ENCODE measurements at places on chromosomes 4 and X.

- no peak for DNase-seq
Measured at GRCh38 chrX:130916636-130917422, 13.8 kb upstream of the ENOX2 start.

- no peak for DNase-seq
Measured at GRCh38 chr4:133000012-133000411, 149.1 kb upstream of the PCDH10 start.

GRCh38 chr4:184850431-184851199 lies 24.8 kb upstream of the ACSL1 start:
- no peak for DNase-seq

DNA sequence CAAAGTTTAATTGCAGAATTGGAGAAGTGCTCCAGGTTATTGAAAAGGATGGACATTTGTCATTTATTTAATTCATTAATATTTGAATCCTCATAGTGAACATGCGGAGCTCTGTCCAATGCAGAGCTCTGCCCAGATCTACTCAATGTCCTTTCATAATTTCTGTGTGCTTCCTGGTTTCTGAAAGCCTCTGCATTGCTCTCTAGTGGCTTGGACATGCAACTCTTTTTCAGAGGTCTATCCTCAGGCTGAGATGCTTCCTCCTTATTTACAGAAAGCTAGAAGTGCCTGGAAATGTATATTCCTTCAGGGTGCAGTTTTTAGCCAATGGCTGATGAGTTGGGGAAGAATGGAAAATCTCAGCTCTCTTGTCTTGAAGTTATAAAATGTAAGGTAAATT lies 786.1 kb upstream of the AADAT start:
- no peak for DNase-seq

DNA sequence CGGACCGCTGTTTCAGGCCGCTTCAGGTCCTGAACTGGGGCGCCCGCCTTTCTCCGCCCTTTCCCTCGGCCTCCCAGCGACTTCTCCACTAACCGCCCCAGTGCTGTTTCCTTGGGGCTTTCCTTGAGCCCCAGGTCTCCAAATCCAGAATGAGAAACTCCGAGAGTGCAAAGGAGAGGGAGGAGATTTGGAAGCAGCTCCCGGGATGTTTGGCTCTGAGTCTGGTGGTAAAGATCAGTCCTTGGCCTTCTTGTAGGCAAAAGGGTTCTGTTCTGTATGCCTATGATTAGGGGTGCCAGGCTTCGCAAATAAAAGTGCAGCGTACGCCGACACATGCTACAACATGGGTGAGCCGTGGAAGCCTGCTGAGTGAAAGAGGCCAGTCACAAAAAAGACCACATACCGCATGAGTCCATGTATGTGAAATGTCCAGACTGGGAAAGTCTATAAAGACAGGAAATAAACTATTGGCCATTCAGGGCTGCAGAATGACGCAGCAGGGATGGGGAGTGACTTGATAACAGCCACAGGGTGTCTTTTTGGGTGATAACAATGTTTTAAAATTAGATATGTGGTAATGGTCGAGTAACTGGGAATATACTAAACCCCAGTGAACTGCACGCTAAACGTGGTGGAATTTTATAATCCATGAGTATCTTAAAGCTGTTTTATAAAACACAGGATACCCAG lies 99.8 kb downstream of the TRAPPC11 start:
- DNase-seq: no peak

GRCh38 chr4:152780267-152780778 lies 569 bp downstream of the ARFIP1 start:
- no peak for DNase-seq

DNA sequence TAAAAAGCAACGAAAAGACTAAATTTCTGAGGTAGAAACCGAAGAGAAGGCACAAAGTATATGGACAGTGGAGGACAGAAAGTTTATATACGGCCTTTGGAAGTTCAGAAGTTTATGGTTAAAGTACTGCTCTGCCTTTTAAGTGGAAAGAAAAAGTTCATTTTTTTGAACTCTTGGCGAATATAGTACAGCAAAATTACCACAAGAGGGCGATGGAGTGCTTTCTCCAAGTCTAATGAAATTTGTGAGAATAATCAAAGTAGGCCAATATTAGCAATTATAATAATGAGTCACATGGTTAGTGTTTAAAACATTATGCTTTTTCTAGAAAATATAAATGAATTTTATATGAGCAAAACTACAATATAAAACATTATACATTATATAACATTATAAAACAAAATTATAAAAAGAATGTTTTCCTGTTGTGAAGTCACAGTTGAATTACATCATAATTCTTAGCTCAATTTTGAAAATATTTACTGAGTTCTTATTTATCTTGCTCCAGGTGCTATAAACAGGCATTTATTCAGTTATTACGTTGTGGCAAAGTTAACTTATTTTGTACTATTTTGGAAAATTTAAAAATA lies 136.2 kb upstream of the BMPR1B start:
- no peak for DNase-seq

GRCh38 chrX:63475200-63475599 lies 124.1 kb upstream of the SPIN4 start:
- no peak for DNase-seq

- no peak for DNase-seq
Measured at GRCh38 chr4:4647041-4647440, 105.2 kb upstream of the STX18 start.

GRCh38 chr4:48124870-48125269 lies 9.2 kb downstream of the TXK start:
- no peak for DNase-seq

DNA sequence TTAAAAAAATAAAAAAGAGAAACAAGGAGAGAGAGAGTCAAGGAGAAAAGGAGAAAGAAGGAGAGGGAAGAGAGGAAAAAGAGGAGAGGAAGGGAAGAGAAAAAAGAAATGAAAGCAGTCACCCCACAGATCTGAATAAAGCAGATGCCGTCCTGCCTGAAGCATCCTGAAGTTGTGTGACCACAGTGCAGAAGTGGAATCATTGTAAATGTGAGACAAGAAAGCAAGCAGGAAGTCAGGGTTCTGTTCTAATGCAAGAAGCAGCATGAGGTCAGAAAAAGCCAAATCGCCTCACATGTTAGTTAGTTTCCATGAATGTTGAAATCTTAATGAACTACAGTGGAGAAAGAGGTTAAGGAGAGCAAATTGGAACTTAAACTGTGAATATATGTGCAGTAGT lies 692.5 kb downstream of the CENPC start:
- no peak for DNase-seq

GRCh38 chr4:1524761-1525160 lies 118.5 kb upstream of the NKX1-1 start:
- no peak for DNase-seq

DNA sequence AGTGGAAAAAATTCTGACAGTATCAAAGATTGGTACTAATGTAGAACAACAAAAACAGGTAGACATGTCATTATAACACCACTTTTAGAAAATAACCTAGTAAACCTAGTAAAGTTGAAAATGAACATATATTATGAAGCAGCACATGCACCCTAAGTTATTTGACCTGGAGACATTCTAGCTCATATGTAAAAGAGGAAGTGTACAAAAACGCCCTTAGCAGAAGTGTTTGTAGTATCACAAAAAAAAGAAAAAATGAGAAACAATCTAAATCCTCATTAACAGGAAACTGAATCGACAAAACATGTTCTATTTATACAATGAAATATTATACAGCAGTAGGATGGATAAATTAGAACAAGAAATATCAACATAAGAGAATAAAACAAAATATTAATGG lies 318.9 kb upstream of the PPP1R2C start:
- DNase-seq: no peak

- DNase-seq: no peak
Measured at GRCh38 chr4:159019356-159019755, 83.5 kb upstream of the RAPGEF2 start.

- no peak for DNase-seq
Measured at GRCh38 chrX:115564243-115564642, 3.3 kb downstream of the PLS3 start.

GRCh38 chr4:33104273-33104672 lies 2384.1 kb downstream of the PCDH7 start:
- DNase-seq: no peak

Measured in stimulated activated CD8-positive, alpha-beta memory T cell treated with anti-CD3 and anti-CD28 coated beads, Interleukin-15, amount 100 ng/mL, for 4 hours (primary cell).